Fibroblast of skin of right quadriceps (primary cell): ENCODE measurements at places on chromosomes 5 and 9.
A peak's percentile ranks its signal among the peaks of the same experiment; 100 is the strongest.

DNA sequence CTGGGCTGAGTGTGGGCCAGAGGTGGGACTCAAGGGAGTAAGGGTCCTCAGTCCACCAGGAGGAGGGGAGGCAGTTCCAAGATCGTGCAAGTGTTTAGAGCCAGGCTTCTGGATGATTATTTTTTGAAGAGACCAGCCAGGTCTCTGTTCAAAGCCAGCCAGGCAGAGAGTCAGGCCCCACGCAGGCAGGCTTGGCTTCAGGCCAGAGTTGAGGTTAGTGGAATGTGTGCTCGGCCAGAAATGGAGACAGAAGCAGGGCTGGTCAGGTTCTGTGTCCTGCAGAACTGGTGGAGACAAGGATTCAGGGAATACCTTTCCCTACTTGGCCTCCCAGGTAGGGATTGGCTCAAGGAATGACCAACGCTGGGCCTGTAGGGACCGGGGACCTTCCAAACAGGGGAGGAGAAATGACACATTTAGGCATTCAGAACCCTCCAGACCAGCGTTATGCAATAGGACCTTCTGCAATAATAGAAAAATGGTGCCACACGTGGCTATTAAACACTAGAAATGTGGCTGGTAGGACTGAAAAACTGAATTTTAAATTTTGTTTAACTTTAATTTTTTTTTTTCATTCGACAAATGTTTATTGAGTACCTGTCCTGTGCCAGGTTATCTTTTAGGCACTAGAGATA is 106.2 kb downstream of the CMYA5 start:
- peak; percentile 28 for DNase-seq

GRCh38 chr9:129284607-129285291 is 106.7 kb upstream of the IER5L start:
- no peak for DNase-seq

GRCh38 chr9:26971721-26972120 is 15.5 kb downstream of the IFT74 start:
- no peak for DNase-seq

GRCh38 chr5:31225118-31225517 is 31.6 kb downstream of the CDH6 start:
- no peak for DNase-seq

- DNase-seq, result no peak
Observed at GRCh38 chr5:171315925-171316257, 6.8 kb downstream of the TLX3 start.

- DNase-seq, result peak; percentile 49
Observed at GRCh38 chr5:32443145-32443540, 1.4 kb downstream of the ZFR start.

GRCh38 chr5:158809310-158809850 is 290.3 kb downstream of the EBF1 start:
- no peak for DNase-seq
